ENCODE measurements at places on chromosomes 5 and 9. TPM values are rescaled to one million over a fixed set of nuclear protein-coding genes. Genes with fewer than 3 reads are reported as not detected.

REEP2 gene
- 70.9 TPM for total RNA-seq

GRCh38 chr9:127555840-127556820 lies 55.9 kb upstream of the STXBP1 start:
- no peak for DNase-seq

ADAMTS16 gene
- total RNA-seq = 3.7 TPM

SPINK6 gene
- not detected for total RNA-seq

- DNase-seq = no peak
These were observed 65.9 kb downstream of the PRKACG start for GRCh38 chr9:68947842-68948569.

RETREG1 gene
- total RNA-seq = 73.0 TPM

- DNase-seq = no peak
These were observed 6.1 kb upstream of the DMRT3 start for GRCh38 chr9:970151-970996.

- no peak for DNase-seq
These were observed 249.0 kb upstream of the ADRA1B start for GRCh38 chr5:159667286-159667685.

- no peak for DNase-seq
These were observed 155.6 kb upstream of the ZNF618 start for GRCh38 chr9:113720495-113720894.

GRCh38 chr5:137119321-137119720 lies 379.8 kb downstream of the SPOCK1 start:
- DNase-seq = no peak

DNA sequence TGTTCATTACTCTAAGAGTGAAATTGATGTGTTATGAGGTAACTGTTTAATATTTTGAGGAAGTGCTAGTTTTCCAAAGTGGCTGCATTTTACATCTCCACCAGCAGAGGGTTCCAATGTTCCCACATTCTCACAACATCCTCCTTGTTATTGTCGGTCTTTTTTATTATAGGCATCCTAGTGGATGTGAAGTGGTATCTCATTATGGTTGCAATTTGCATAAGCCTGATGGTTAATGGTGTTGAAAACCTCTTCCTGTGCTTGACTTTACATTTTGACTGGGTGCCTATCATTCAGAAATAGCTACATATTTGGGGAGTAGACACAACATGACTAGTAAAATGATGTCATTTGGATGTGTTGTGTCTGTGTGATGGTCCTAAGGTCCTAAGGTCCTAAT lies 143.6 kb downstream of the MRPS30 start:
- DNase-seq = no peak

DNA sequence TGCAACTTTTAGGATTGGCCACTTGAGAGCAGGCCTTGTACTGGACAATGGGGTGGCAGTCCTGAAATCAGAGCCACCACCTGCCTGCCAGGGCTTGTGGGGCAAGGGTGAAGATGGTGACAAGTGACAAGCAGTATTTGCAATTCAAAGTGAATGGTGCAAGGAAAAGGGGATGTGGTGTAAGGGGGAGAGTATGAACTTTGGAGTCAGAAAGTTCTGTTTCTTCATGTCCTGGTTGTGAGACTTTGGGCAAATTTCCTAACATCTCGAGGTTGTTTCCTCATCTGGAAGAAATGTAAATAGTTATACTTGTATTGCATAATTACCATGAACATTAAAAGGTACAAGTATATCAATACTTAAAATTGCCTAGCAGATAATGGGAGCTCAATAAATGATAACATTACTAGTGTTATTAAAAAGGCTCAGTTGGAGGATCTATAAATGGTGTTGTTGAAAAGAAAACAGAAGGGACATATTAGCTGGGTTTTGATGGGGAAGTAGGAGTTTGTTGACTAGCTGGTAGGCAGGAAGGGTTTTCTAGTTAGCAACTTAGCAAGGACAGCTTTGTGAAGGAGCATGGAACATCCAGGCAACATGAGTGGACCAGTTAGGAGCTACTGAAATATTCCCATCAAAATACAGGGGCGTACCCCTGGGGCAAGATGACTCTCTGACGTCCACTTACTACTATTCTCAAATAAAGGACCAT lies 21.3 kb upstream of the MEGF9 start:
- DNase-seq = no peak

NOXA1 gene
- 1.2 TPM for total RNA-seq

DNA sequence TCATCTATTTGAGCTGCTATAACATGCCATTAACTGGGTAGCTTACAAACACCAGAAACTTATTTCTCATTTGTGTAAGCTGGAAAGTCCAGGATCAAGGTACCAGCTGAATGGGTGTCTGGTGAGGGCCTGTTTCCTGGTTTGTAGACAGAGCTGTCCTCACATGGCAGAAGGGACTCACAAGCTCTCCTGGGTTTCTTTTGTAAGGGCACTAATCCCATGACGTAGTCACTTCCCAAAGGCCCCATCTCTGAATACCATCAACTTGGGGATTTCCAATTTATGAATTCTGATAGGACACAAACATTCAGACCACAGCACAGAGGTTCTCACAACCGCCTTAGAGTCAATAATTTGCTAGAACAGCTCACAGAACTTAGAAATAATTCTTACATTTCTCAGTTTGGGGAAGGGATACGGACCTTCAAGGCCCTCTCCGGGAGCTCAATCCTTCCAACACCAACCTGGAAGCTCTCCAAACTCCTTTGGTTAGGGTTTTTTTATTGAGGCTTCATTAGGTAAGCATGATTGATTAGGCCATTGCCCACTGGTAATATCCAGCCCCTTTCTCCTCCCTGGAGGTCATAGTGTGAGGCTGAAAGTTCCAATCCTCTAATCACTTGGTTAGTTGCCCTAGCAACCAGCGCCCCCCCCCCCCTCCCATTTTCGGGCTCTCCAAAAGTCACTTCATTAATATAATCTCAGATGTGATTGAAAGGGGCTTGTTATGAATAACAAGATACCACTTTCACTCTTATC lies 7.6 kb upstream of the DNAJA1 start:
- no peak for DNase-seq

- DNase-seq = no peak
These were observed 1156.8 kb upstream of the SEMA6A start for GRCh38 chr5:117731446-117731845.

DNA sequence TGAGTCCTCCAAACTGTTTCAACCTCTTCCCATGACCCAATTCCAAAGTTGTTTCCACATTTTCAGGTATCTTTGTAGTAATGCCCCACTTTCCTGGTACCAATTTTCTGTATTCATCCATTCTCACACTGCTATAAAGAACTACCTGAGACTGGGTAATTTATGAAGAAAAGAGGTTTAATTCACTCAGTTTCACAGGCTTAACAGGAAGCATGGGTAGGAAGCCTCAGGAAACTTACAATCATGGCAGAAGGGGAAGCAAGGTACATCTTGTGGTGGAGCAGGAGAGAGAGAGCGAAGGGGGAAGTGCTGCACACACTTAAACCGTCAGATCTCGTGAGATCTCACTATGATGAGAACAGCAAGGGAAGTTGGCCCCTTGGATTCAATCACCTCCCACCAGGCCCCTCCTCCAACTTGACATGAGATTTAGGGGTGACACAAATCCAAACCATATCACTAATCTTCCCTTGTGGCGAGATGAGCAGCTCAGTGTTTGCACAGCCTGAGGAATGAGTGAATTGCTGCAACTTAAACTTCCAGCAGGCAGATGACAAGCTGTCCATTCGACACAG lies 42.9 kb downstream of the TRIP13 start:
- no peak for DNase-seq

GRCh38 chr9:93614830-93615468 lies 38.6 kb downstream of the PHF2 start:
- no peak for DNase-seq

NAIP gene
- 20.4 TPM for total RNA-seq

DNA sequence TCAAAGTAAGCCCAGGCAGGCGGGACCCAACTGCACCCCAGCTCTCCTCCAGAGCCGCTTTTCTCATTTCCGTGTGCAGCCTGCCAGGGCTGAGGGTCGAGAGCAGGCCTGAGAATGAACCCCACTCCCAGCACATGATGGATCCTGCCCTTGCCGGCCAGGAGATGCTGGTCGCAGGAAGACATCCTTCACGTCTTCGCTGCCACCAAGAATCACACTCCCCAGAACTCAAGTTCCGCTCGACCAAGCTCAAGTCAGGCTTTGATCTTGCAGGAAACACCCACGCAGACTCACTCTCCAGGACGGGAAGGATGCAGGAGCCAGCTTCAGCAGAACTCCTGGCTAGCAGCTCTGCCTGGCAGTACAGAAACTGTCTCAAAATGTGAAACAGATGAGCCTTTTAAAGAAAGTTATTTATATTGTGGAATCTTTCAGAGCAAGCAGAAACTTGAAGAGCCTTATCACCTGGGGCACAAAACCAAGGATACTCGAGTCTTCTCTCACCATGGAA lies 102.4 kb downstream of the ROR2 start:
- DNase-seq = no peak

DNA sequence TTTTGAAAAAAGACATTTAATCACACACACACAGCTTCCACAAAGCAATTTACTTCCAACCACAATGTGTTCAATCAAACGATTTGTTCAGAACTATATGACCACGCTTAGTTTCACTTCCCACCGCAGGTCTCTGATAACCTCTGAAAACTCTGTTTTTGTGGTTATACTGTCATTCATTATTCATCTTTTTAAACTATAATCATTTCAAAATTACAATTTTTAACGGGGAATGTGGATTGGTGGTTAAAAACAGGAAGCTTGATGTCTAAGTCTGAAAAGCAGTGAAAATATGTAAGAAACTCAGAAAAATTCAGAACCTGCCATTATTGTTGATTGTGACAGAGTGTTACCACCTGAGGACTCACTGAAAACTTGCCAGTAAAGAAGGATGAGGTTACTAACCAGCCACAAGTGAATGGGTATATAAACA lies 12.7 kb upstream of the TMEM174 start:
- DNase-seq = no peak

OR1Q1 gene
- total RNA-seq = not detected

- no peak for DNase-seq
These were observed 7.3 kb upstream of the ALDH1B1 start for GRCh38 chr9:38384990-38385848.

SOHLH1 gene
- total RNA-seq = not detected

HAVCR2 gene
- 7.3 TPM for total RNA-seq

DNA sequence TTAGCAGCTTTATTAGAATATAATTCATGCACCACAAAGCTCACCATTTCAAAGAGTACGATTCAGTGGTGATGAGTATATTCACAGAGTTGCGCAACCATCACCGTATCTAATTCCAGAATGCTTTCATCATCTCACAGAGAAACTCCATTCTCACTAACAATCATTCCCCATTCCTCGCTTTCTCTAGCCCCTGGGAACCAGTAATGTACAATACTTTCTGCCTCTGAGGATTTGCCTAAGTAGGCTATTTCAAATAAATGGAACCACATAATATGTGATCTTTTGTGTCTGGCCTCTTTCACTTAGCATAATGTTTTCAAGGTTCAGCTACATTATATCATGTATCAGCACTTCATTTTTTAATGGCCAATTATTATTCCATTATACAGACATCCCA lies 145.1 kb upstream of the ADAMTS16 start:
- DNase-seq = no peak

GRCh38 chr5:111626473-111627148 lies 114.3 kb upstream of the STARD4 start:
- no peak for DNase-seq

DNA sequence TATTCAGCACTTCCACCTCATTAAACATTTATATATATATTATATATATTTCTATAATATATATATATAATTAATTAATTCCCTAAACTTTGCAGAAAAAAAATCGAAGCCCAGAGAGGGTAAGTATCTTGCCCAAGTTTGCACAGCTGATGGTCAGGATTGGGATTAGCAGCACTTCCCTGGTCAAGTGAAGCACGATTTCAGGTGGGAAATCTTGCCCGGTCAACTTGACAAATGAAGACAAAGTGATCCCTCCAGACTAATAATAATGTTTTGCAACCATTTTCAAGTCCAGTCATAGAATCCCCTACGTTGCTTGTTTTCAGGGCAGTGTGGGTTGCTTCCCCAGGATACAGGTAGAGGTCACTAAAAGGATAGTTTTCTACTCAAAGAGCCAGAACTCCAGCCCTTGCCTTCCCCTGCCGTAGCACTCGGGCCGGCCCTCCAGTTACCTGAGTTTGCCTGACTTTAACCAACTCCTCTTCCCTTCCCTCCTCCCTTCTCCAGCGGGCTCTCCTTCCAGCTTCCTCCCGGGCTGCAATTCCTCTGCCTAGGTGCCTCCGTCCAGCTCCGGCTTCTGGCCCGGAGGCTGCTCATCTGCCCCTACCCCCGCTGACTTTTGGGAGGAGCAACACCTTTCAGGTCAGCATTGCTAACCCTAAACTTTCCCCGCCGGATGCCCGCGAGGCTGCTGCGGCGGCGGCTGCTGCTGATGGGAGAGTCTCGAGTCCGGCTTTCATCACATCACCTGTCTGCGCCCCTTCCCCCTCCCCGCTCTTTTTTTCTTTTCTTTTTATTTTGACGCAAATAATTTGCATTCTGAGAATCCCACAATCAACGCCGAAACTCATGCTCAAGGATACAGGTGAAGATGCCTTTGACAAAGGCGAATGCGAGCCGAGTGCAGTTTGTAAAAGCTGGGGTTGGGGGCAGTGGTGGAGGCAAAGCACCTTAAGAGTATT lies 930 bp downstream of the PRLR start:
- no peak for DNase-seq

DNA sequence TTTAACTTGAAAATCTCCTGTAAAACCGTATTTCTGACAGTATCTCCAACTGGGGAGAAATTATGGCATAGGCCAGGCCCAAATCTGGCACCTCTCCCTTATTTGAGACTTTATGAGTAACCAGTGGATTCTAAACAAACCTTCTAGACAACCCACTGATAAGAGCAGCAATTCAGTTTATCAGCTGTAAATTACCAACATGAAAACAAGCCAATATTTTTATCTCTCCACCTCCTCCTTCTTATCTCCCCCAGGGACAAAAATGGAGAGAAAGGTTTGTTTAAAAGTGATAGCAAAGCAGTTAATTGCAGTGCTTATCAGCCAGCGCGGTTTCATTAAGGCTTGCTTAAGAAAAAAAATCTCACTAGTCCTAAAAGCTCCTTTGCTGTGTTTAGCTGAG lies 53.8 kb downstream of the KCNV2 start:
- no peak for DNase-seq

GFI1B gene
- total RNA-seq = 0.41 TPM

Measured in frontal cortex (tissue), 4 donors.